ENCODE measurements at places on chromosomes 12 and 14.

DNA sequence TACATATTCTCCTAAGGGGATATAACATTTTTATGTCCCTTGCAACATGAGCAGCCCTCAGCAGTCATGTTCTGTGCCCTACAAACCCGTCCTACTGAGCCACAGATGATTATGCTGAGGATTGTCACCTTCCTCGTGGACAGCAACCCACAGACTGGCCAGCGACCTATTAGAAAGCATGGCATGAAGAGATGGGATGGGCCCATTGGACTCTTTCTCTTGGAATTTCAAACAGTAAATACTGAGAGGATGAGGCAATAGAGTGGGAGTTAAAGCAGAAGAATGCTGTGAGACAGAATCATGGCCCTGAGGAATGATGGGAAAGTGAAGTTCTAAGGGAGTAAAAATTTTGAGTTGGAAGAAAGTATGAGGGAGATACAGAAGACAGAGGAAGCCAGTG is 149.9 kb upstream of the BTG1 start:
- DNase-seq, result no peak

- DNase-seq, result no peak
These were observed 85.0 kb upstream of the SEL1L start for GRCh38 chr14:81618695-81619094.

GRCh38 chr12:109443794-109444193 is 33.3 kb downstream of the KCTD10 start:
- DNase-seq, result no peak

DNA sequence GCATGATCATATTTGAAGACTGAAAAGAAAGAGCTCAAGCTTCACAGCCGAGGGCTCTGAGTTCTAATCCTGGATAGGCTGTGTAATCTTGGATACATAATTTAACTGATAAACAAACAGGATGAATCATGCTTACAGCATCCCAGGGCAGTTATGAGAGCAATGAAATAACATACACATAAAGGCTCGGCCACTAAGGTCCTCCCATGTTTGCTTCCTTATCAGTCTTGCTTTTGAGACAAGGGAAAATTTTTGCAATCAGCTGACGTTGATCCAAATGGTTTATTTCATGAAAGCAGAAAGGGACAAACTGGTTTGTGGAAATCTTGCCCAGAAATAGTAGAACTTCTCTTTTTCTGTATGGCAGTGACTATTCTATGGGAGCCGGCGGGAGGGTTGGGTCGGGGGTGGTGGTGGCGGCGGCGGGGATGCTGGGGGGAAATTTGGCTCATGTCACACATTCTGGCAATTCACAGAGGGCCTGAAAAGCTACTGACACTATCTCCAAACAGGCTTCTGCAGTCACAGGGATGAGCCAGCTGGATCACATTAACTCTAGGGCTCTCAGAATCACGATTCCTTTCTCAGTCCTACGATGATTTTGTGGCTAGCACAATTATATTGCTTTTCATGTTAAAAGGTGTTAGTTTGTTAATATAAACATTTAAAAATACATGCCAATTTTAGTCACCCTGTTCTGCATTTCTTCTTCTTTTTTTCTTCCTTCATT is 124.5 kb downstream of the SLC8A3 start:
- DNase-seq, result no peak

DNA sequence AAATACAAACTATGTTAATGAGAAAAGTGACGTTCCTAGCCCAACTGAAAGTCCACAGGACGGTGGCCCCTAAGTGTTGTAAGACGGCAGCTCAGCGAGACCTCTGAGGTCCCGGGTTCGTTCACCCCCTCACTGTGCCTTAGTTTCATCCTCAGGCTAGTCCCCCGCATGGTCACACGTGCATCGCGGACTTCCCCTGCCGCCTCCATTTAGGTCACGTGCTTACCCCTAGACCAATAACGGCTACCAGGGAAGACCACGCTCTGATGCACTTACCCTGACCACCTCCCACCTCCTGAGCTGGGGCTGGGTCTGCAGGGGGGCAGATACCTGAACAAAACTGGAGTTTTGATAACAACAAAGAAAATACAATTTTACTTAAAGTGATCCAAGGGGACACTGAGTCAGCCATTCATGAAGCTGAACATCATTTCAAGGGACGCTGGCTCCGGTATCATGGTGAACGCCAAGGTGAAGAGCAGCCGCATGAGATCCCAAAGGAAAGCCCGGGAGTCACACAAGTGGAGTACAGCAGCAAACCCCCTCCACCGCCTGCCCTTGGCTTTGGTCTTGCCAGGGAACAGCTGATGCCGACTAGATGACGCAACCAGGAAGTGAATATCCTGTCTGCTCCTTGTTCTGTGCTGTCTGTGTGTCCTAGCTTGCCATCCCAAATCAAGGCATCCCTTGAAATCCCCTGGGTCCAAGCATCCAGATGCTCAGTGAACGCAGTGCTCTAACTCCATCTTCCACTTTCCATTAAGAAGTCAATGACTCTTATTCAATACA is 274.1 kb downstream of the PCNX1 start:
- no peak for DNase-seq

DNA sequence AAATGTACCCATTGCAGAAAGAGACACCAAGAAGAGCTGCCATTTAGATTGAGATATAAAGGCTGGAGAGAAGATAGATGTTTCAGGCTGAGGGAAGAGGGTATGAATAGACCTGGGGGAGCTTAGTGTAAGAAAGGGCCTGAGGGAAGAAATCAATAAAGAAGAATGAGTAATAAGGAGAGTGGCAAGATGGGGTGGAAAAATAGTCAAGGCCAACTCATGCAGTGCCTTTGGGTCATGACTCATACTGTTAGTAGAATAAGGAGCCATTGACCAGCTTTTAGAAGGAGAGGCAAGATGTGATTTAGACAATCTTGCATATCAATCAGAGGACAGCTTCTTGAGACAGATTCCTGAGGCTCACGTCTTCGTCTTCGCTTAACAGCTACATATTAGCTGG is 287.5 kb downstream of the DUSP6 start:
- no peak for DNase-seq

- DNase-seq, result peak; percentile 96
These were observed 7.9 kb upstream of the NAA25 start for GRCh38 chr12:112116232-112117060.

GRCh38 chr12:95922231-95922630 is 20.2 kb downstream of the CCDC38 start:
- no peak for DNase-seq

- DNase-seq, result no peak
These were observed 7.4 kb downstream of the RAN start for GRCh38 chr12:130879212-130879686.

DNA sequence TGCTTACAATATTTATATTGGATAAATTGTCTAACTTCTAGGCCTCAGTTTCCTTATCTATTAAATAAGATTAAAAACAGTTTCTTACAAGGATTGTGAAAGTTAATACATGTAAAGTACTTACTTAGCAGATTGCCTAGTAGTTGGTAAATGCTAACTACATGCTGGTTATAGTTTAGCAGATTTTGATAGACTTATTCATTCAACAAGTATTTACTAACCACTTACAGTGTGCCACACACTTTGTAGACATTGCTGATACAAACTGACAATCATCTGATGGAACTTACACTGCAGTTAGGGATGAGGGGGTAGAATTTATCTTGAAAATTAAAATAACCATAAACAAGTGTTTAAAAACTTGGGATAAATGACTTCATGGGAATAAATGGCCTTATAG is 50.4 kb downstream of the ARID2 start:
- no peak for DNase-seq

- DNase-seq, result peak; percentile 68
These were observed 126.2 kb downstream of the RFLNA start for GRCh38 chr12:124420996-124421674.

DNA sequence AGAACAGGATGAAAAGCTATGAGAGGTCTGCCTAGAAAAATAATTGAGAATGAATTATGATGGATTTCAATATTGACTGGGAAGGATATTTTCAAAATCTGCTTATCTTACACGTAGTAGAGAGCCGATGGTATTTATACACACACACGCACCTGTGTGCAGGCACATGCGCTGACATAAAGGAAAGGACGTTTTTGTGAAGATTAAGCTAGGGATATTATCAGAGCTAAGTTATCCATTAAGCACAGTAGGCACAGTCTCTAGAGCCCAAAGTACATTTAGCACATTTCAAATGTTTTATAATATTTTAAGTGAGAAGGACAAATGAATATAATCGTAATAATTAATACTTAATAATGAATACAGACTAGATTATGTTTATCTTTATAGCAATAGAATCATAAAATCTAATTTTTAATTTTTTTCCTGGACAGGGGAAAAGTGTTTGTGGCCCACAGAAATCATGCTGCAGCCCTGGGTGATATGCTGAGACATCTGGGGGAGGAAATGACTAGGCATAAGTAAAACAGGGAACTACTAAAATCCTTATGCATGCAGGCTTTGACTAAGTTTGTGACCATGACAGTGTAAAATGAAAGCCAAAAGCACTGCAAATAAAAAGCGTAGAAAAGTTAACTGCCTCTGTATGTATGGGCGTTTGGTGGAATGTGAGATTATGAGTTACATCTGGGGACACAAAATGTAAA is 146.1 kb downstream of the KITLG start:
- no peak for DNase-seq

GRCh38 chr12:90959032-90959431 is 4.1 kb upstream of the CCER1 start:
- peak; percentile 9 for DNase-seq

DNA sequence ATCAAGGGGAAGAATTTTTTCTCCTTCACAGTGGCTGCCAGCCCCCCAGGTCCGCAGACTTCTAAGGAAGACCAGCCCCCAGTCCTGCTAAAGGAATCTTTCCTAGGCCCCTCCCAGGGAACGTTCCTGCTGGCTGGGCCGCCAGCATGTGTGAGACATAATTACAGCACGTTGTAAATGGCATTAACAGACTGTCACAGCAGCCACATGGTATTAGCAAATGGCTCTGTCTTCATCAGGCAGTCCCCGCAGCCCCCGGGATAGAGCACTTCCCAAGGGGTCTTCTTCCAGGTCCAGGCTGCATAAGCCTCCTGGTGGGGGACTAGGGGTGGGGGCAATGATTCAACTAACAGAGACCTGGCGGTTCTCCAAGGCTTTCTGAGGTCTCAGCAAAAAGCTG is 34.9 kb upstream of the FAM222A start:
- DNase-seq, result no peak

DNA sequence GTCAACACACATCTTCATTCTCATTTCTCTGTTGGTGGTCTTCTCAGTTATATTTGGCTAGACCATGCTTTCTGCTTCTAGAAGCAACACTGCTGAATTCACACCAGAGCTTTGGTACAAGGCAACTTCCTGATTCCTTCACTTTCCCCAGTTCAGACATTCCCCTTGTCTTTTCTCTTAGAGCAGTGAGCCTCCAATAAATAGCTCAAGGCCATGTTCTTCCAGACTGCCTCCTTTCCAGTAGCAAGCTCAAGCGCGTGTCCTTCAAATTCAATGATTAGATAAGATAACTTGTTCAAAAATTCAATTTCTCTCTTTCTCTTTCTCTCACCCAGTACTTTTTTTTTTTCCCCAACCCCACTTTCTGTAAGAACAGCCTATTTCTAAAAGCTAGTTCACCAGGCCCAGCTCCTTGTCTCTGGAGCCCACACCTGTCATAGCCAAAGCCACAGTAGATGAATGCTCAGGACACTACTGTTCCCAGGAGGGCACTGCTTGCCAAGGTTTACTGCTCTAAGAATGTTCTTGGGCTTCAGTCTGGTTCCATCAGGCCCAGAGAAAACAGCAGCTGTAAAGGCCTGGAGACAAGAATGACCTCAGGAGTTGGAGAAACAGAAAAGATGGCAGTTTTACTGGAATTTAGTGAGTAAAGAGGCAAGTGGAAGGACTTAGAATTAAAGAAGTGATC is 17.7 kb downstream of the TBK1 start:
- DNase-seq, result no peak

DNA sequence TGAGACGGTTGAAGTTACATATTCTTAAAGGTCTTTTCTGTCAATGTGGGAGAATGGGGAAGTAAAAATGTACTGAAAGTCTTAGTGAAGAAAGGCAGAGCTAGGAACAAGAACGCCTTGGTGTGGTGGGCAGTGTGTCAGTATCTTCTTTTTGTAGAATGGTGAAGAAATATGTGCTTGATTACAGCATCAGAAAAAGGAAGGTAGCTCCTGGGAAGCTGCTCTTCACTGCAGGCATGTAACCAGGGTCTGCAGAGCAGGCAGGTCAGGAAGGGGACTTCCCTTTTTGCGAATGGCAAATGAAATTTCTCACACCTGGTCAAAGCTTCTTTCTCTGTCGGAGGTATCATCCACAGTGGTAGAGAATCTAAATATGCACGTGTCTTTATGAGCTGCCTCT is 226.2 kb downstream of the ADAMTS20 start:
- no peak for DNase-seq

Data from globus pallidus (tissue), 1 donor.